ENCODE measurements at places on chromosomes 1 and 21. TPM values are rescaled to one million over a fixed set of nuclear protein-coding genes. Genes with fewer than 3 reads are reported as not detected.

Gene S100A7A
- not detected for total RNA-seq

Gene RCAN3
- 6.6 TPM for total RNA-seq

Gene AKNAD1
- not detected for total RNA-seq

DNA sequence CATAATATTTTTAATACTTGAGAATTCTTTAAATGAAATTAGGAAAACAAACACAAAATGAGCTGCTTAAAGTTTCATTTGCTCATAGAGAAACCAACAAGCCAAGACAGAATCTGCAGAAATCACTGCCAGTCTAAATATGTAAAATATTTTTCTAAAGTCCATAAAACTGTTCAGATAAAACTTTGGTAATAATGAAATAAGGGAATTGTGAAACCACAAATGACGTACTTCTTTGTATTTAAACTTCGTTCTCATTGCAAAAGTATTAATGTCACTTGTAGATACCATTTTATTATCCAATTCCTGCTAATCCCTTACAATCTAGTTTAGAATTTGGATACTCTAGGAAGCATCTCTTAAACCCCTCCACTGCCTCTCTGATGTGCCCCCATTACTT lies 234.5 kb upstream of the NEGR1 start:
- no peak for DNase-seq
